ENCODE measurements at places on chromosomes 12 and 14.
A peak's percentile ranks its signal among the peaks of the same experiment; 100 is the strongest.

GRCh38 chr12:66514581-66514980 lies 164.3 kb downstream of the GRIP1 start:
- no peak for DNase-seq

DNA sequence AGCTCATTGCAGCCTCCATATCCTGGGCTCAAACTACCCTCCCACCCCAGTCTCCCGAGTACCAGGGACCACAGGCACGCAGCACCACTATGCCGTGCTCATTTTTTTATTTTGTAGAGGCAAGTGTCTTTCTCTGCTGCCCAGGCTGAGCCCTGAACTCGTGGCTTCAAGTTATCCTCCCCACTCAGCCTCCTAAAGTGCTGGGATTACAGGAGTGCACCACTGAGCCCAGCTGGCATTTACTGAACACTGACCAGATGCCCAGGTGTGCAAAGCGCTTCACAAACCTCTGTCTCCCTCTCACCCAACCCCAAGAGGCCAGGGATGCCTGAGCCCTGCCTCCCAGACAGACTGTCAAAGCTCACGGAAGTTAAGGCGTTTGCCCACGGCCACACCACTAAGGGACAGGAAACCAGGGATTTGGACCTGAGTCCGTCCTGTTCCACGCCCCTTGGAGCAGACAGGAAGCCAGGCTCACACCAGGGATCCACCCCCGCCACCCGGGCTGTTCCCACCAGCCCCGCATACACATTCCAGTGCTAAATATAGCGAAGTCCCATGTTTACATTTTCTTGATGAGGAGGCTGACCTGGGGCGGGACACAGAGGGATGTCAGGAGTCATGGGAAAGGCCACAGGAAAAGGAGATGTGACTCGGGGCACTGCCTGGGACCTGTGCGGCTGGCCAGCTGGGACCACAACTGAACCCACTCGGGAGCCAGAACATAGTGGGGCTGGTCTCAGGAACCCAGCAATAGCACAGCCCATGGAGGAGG lies 51.2 kb downstream of the TESC start:
- no peak for DNase-seq

GRCh38 chr14:65745396-65746190 lies 333.1 kb downstream of the FUT8 start:
- DNase-seq = no peak

GRCh38 chr14:67941456-67942018 lies 122.0 kb downstream of the RAD51B start:
- no peak for DNase-seq

GRCh38 chr12:27048822-27049752 lies 26.7 kb downstream of the MED21 start:
- no peak for DNase-seq

GRCh38 chr14:77271113-77271710 lies at the start of gene NGB:
TSS of gene NGB (minus strand) at chr14:77271206. CDS start at chr14:77270937, 269 bp downstream.
- DNase-seq = no peak

DNA sequence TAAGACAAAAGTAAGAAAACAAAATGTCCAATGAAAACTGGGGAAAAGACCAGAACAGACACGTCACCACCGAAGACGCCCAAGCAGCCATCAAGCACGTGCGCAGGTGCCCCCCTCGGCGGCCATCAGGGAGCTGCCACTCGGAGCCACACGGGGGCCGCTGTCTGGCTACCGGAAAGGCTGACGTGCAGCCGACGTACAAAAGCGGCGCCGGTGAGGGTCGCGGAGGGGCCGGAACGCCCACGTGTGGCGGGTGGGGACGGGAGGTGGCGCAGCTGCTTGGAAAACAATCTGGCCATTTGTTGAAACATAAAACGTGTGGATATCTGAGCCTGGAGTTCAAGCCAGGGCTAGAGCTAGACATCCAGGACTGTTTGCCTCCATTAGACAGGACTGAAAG lies 60.7 kb downstream of the GALNT9 start:
- DNase-seq = no peak

- DNase-seq = no peak
These were observed 82.4 kb downstream of the CRADD start for GRCh38 chr12:93759512-93760081.

- no peak for DNase-seq
These were observed 15.7 kb downstream of the TBC1D30 start for GRCh38 chr12:64840119-64840518.

DNA sequence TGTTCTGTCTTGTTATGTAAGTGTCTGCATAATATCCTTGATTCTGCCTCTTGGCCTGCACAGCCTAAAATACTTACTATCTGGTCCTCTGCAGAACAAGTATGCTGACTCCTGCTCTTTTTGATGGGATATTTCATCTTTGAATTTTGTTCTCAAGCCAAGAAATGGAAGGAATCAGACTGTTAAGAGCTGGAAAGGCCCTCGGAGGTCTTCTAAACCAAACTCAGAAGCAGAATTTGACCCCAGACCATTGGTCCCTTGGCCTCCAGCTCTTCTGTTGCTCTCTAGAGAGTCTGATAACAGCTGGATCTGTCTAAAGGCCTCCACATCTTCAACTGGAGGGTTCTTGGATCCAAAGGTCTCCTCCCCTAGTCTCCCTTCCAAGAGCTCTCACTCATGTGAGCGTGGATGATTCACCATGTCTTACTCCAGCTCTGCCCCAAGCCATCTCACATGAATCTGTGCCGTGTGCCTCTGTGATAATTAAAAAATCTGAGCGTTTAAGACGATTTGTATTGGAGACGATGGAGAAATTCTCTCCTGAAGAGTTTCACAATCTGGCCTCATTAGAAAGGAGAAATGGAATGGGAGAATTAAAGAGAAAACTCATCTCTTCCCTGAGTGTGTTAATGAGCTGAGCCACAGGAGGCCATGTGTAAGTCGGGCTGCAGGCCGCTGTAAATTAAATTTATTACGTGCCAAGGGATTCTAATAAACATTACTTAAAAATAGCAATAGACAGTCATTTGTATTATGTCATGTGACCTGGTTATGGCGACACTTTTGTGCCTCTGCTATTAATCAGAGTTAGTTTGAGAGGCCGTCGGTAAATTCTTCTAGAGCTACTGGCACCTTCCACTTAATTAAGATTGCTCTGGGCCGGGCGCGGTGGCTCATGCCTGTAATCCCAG lies 15.4 kb upstream of the PRIMA1 start:
- DNase-seq = no peak

GRCh38 chr12:65825507-65826352 lies 1.4 kb downstream of the HMGA2 start:
- no peak for DNase-seq

GRCh38 chr14:104226421-104227383 lies 88.3 kb downstream of the KIF26A start:
- DNase-seq = no peak

GRCh38 chr12:1629338-1630132 lies 504 bp downstream of the WNT5B start:
- no peak for DNase-seq

DNA sequence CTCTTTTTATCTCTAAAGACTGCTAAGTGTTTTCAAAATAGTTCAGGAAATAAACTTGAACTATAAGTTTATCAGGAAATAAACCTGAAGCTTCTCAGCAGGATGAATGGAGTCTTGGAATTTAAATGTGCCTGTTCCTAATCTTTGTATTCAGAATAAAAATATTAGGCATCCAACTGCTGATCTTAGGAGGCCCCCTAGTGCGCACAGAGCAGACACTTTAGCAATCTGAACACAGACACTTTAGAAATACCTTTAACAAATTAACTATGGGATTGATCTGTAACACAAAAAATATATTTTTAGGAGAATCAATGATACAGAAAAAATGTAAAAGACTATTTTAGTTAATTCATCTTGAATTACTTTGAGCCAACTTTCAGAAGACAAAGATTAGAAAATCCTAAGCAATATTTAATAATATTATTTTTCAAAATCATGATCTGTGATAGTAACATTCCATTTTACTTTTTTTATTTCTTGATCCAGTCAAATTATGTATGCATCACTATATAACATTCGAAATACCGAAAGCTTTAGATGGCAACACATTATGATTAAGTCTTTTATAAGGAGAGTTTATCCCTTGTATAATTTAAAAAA lies 80.9 kb downstream of the SLC41A2 start:
- DNase-seq = peak; percentile 48

GRCh38 chr12:14357486-14357885 lies 8.0 kb upstream of the ATF7IP start:
- DNase-seq = no peak

DNA sequence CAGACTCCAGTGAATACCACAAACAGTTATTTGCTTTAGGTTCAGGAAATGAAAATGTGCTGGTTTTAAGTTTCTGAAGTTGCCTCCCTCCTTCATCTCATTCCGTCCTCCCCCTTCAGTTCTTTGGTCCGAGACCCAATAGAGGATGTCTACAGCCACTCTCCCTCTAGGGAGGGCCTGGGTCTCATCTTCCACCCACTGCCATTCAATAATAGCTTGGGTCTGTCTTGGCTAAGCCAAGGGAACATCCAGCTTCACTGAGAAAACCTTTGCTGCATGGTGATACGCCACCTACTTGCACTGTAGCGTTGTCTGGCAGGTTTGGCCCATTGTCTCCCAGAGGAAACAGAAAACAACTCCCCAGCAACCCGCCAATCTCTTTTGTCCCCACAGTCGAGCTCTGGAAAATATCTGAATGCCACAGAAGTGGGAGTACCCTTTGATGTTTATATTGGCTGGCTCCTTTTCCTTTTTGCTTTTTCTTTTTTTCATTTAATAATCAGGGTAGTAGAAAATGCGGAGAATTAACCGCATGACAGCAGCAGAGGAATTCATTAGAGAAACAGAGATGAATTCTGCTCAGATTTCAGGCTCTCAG lies 380.1 kb downstream of the RAD51B start:
- DNase-seq = no peak

GRCh38 chr12:115737895-115738294 lies 539.6 kb downstream of the MED13L start:
- no peak for DNase-seq

GRCh38 chr14:75084513-75084912 lies 15.1 kb downstream of the ZC2HC1C start:
- DNase-seq = no peak

DNA sequence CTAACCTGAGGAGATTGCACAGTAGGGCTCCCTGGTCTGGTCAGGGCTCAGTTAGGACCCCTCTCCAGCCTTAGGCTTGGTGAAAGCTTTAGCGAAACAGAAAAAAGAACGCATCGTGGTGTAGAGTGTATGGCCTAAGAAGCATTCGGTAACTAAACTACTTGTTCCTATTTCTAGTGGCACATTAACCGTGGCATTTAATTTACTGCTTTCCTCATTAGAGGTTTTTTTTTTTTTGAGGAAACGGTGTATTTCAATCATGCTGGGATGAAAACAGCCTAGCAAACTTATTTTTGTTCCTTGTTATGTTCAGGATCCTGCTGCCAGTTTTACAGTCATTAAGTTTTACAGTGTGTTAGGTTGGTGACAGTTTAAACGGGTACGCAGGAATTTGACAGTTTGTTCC lies 518 bp upstream of the OSBPL8 start:
- no peak for DNase-seq

GRCh38 chr14:32588448-32589320 lies 259.6 kb downstream of the AKAP6 start:
- DNase-seq = no peak

DNA sequence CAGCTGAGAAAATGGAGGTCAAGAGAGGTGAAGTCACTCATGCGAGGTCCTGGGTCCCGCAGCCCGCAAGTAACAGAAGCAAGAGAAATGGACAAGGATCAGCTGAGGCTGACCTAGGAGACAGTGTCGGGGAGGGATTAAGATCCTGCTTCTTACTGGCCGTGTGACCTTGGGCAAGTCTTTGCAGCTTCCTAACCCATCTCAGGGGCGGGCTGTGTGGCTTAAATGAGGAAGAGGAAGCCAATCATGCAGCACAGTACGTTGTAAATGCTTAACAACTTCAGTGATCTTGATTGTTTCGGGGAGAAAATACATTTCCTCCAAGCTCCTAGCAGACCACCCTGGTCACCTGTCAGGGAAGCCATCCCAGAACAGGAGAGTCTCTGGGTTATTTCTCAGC lies 7.1 kb upstream of the PGF start:
- DNase-seq = no peak

All from CD4-positive, alpha-beta T cell treated with Interleukin-17A for 1 hour (primary cell).